ENCODE measurements at places on chromosomes 6 and 20.

- no peak for DNase-seq
These were observed 17.3 kb upstream of the CNR1 start for GRCh38 chr6:88183471-88183870.

DNA sequence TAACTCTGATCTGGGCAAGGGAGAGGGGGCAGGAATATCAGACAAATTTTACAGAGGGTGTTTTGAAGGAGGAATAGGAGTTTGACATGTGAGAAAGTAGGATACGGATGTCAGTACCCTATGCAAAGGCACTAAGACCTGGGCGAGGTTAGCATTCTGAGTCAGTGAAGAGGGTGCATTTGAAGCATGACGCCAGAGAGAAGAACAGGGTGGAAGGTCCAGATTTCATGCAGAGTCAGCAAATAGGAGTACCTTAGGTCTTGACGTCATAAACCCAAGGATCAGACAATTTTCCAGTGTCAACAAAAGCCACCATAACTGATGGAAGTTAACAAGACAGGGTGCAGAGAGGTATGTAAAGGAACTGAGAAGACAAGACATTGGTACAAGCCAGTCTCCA lies 839.2 kb downstream of the KIF16B start:
- no peak for DNase-seq

GRCh38 chr6:32317541-32317940 lies 54.2 kb downstream of the TSBP1 start:
- no peak for DNase-seq

- DNase-seq: peak; percentile 28
These were observed 32.3 kb downstream of the UST start for GRCh38 chr6:148779142-148779562.

- no peak for DNase-seq
These were observed 3.7 kb downstream of the SGK1 start for GRCh38 chr6:134314006-134314821.

DNA sequence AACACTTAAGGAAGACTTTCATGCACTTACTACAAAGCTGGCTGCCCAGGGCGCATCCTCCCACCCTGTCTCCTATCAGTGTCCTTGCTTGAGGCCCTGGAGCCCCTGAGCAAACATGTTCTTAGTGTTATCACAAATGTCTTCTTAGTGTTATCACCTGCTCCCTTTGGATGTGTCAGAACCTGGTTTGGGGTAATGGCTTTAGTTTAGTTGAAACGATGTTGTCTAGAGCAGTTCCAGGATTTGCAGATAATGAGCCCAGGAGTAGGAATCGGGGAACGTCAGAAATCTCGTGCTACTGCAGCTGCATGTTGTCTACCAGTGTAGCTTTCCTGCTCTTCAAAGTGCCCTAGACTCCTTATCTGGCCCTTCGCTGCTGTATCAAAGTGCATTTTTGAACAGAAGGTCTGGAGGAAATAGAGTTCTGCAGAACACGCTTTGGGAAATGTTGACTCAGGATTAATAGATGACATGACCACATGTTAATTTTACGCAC lies 69.6 kb downstream of the PHACTR2 start:
- DNase-seq: no peak

DNA sequence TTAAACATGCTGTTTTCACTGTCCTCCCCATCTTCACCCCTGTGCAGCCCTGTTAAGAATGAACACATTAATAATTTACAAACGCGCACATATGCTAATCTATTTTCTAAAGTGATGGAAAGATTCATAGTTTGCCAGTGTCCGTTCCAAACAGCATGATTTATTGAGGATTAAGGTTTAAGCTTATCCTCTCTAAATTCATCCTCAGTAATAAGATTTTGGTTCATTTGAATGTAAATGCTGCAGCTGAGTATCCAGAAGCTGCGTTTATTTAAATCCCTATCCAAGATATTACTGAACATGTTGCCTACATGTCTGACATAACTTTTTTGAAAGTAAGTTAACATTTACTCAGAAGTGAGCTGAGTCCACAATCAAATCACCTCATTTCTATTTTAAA lies 42.8 kb upstream of the FAM135A start:
- no peak for DNase-seq

DNA sequence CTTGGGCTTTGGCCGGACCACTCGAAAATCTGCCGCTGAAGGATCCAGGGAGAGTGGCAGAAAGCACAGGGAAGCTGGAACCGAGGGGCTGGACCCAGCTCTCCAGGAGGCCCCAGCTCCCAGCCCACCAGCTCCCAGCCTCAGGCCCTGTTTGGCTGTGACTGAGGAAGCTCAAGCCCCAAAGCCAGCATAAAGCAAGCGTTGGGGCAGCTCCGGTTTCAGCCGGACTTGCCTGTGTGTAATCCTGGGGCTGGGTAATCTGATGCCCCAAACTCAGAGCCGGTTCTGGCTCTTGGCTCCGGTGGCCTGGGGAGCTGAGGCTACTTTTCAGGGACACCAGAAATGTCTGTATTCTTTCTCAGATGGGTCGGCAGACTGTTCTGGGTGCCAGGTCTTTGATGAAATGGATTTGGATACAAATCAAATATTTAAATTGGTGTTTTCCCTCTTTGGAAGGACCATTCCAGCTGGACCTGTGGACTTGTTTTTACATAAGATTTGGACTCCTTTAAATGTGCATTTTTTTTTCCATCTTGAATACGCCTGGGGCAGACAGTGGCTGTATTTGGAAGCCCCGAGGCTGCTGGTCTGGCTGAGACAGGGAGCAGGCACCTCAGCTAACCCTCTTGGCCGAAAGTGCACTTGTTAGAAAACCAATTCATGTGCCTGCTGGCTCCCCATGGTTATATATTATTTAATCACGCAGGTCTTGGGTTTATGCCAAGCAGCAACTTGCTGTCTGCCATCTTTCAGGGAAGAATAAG lies 29.7 kb downstream of the RPP40 start:
- DNase-seq: peak; percentile 28

GRCh38 chr20:17762243-17762872 lies 62.6 kb downstream of the BANF2 start:
- DNase-seq: no peak

DNA sequence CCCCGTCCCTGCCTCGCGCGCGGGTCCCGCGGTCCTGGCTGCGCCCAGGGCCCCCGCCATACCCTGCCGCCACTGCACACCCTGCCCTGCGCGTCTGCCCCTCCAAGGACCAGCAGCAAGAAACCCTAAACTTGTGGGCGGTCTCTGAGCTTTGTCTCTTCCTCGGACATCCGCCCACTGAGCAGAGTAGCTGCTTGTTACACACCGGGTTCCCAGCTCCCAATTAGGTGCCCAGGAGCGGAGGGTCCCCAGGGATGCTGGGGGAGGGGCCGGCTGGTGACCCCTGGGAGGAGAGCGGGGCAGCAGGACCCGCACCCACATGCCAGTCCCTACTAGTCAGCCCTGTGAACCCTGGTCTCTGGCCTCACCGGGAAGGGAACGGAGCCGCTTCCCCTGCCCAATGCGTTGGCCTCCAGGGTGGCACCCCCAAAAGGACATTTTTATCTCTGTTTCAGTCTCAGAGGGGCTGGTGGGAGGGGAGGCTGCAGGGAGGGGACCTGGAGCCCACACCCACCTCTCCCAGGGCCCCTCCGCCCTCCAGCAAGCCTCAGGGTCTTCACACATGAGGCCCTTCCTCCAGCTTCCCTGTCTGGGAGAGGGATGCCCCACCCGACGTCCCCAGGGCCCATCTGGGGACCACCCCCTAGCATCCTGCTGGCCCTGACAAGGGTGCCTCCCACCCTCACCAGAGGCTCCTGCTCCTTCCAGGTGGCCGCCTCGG lies 10.5 kb downstream of the STMN3 start:
- no peak for DNase-seq
